Type B pancreatic cell (in vitro differentiated cells): ENCODE measurements at places on chromosomes 16 and 17. TPM values are rescaled to one million over a fixed set of nuclear protein-coding genes. Genes with fewer than 3 reads are reported as not detected.

Gene OTOP3
- total RNA-seq, result 0.80 and 1.3 TPM in 2 replicates

GRCh38 chr16:77993111-77993985, 29.0 kb upstream of the CLEC3A start:
- DNase-seq, result no peak

Gene PRAC1
- total RNA-seq, result 0.88 TPM in 1 of 2 replicates, not detected in the other

DNA sequence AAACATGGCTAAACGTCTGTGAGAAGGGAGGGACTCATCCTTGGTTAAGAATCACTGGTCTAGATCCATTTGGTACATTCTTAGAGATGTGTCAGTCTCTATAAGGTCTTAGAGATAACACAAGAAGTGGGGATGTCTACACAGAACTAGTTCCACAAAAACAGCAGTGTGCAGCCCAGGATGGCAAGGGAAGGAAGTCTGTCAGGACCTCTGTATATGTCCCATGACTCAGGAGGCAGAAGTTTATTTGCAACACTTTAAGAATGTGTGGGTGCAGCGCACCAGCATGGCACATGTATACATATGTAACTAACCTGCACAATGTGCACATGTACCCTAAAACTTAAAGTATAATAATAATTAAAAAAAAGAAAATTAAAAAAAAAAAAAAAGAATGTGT, 548.5 kb upstream of the SOX9 start:
- no peak for DNase-seq
